ENCODE measurements at places on chromosomes 3 and 15.

GRCh38 chr3:63067999-63068645, 192.9 kb upstream of the CADPS start:
- DNase-seq: no peak

DNA sequence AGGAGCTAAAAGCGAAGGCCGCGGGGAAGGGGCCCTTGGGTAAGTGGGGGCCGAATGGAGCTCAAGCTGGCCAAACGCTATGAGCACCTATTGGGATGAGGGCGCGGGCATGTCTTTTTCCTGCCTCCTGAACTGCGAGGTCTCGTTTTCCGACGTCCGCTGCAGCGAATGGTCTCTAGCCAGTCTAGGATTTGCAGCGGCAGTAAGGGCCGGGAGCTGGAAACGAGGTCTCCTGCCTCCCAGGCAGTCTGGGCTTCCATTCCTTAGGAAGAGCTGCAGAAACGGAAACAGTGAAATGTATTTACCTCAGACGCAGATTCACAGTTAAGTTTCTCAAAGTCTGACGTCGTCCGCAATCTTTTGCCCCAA, 517 bp downstream of the TMA7 start:
- DNase-seq: peak; percentile 20

DNA sequence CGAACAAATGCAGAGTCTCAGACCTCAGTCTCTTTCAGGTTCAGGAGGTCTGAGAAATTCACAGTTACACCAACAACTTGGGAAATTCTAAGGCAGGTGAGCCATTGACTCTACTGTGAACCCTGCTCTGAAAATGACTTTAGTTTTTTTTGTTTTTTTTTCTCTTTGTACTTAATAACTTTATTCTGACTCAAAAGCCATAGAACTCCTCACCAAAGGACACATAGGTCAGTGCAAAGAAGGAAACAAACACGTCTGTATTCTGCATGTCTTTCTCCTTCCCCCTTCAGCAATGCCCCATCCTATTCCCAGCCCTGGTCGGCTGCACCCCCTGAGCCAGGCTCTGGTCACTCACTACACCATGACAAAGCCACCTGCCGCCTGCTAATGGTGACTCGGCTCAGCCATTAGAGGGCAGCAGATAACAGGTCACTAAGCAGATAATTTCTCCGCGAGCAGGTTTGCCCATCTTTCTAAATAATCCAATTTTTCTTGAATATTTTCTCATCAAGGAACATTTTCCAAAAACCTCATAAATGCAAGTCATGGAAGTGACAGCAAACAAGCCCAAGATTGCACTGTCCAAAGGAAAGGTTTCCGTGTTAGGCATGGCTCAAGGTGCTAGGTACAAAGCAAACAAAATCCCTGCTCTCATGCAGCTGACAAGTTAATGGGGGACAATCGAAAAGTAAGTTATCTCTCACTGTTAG, 37.7 kb downstream of the TM4SF4 start:
- no peak for DNase-seq

DNA sequence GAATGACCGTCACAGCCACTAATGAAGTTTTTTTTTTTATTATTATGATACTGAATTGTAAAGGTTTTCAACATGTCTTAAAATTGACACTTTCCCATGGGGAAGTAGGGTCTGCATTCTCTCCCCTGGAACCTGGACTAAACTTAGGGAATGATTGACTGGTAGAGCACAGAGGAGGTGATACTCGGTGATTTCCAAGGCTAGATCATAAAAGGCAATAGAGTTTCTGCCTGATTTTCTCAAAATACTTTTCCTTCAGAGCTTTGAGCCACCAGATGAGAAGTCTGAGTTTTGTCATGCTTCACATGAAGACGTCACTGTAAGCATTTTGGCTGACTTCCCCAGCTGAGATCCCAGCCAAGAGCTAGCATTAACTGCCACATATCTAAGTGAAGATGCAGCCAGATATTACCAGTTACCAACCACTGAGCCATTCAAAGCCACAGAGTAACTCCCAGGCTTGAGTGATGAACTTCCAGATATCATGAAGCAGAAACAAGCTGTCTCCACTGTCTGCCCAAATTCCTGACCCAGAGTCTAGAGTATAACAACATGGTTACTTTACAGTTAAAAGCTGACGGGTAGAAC, 105.8 kb downstream of the LSAMP start:
- DNase-seq: no peak

GRCh38 chr3:27454914-27455313, 29.3 kb downstream of the SLC4A7 start:
- no peak for DNase-seq

DNA sequence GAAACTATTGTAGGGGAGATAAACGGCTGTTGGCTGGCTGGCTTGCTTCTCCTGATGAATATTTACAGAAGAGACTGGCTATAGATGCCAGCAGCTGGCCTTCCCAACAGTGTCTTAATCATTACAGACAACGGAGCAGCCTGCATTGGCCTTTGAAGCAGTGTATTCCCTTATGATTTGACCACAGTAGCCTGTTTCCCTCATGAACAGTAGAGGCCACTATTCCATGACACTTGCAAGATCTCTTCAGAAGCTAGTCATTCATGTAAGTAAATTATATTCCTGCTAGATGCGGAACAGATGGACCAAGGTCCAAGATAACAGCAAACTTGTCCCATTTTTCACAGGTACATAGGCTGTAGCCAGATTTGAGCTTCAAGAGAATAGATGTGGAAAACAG, 47.3 kb downstream of the TMCO5A start:
- DNase-seq: no peak

- DNase-seq: no peak
Observed at GRCh38 chr3:168030577-168030976, 65.1 kb downstream of the GOLIM4 start.

GRCh38 chr3:56831572-56831971, 29.8 kb upstream of the ARHGEF3 start:
- DNase-seq: no peak

- no peak for DNase-seq
Observed at GRCh38 chr15:36779744-36780408, 200.4 kb downstream of the CDIN1 start.

- no peak for DNase-seq
Observed at GRCh38 chr15:74201710-74202420, 722 bp downstream of the STRA6 start.

GRCh38 chr15:29435811-29436210, 166.2 kb upstream of the NSMCE3 start:
- DNase-seq: no peak

DNA sequence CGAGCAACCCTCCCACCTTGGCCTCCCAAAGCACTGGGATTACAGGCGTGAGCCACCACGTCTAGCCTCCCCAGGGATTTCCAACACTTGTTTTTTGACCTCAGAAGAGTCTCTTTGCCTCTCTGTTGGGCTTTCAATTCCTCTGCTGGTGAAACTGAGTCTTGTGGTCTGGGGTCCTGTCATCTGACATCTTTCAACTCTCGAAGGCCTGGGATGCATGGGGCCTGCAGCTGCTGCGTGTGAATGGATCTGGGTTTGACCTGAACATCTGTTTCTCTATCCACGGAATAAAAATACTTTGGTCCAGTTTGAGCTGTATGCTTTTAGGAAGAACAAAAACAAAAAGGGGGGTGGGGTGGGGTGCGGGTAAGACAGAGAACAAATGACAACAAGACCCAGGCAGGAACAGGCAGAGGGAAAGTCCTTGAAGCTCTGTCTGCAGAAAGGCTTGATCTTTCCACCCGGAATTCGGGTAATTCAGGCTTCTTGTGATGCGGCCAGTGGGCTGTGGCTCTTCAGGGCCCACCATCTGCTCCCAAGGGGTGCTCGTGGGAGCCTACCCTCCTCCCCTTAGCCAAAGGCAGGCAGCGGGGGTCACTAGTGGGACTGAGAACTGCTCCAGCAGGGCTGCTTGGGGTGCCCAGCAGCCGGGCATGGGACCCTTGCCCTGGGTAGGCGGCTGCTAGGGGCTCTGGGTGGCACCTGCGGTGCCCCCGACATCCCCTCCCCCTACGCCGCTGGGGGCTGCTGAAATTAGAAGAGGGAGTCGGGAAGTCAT, 71.5 kb downstream of the SLC12A8 start:
- DNase-seq: no peak

- no peak for DNase-seq
Observed at GRCh38 chr15:58523634-58524033, 91.8 kb downstream of the LIPC start.

GRCh38 chr3:13745636-13746035, 134.2 kb downstream of the WNT7A start:
- no peak for DNase-seq

- no peak for DNase-seq
Observed at GRCh38 chr3:176632925-176633324, 564.4 kb downstream of the TBL1XR1 start.

GRCh38 chr15:70829371-70830166, 24.4 kb downstream of the LARP6 start:
- DNase-seq: no peak

Data from T-helper 2 cell (primary cell).